Trophoblast cell (in vitro differentiated cells and primary cell): ENCODE measurements at places on chromosomes 5 and 9.

DNA sequence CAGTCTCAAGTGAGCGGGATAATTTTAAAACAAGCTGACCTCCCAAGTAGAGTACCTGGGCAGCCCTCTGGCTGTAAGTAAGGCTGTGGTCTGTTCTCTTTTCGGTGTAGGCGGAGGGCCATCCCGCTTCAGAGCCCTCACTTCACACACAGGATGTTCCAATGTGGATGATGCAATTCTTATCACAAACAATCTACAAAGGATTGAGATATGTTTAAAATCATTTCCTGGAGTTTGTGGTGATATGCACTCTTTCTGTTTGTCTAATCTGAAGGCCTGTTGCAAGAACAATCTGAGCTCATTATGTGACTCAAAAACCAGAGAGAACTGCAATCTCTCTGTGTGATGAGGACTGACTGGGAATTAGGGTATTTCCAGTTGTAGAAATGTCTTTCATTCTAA, 42.5 kb downstream of the ITGA2 start:
- DNase-seq = peak; percentile 35

- no peak for DNase-seq
Observed at GRCh38 chr5:108867656-108868055, 120.0 kb downstream of the FER start.

DNA sequence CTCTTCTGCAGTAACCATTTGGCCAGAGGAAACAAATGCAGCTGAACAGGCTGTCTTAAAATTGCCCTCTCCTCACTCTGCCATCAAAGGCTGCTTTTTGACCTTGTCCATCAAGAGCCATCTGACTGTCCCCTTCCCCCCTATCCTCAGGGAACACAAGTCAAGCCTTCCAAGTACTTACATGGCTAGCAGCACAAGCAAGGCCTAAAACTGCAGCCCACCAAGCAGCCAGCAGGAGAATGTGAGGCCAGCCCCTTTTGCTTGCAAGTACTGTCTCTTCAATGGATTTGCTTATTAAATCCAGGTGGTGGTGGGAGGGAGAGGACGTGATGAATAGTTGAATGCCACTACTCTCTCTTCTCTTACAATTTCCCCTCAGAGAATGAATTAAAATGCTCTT, 83.5 kb downstream of the HTR1A start:
- DNase-seq = no peak

GRCh38 chr9:121683652-121684051, 32.2 kb downstream of the DAB2IP start:
- no peak for DNase-seq

GRCh38 chr9:114811966-114812636, 6.3 kb upstream of the TNFSF15 start:
- DNase-seq = peak; percentile 33

DNA sequence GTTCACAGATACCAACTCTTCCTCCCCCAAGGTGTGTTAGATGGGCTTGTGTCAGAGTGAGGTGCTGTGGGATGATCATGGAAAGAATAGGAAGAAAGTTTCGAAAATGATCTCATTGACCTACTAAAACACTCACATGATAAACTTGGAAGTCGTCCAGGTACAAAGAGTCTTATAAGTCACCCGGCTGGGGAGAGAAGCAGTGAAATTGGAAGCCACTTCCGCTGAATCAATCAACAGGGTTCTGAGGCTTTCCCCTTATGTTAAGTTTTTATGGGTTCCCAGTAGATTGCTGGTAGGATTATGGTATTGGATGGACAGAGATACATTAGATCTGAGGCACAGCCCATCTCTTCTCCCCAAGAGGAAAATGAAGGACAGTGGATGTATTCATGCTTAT, 218.8 kb upstream of the MSX2 start:
- DNase-seq = no peak

DNA sequence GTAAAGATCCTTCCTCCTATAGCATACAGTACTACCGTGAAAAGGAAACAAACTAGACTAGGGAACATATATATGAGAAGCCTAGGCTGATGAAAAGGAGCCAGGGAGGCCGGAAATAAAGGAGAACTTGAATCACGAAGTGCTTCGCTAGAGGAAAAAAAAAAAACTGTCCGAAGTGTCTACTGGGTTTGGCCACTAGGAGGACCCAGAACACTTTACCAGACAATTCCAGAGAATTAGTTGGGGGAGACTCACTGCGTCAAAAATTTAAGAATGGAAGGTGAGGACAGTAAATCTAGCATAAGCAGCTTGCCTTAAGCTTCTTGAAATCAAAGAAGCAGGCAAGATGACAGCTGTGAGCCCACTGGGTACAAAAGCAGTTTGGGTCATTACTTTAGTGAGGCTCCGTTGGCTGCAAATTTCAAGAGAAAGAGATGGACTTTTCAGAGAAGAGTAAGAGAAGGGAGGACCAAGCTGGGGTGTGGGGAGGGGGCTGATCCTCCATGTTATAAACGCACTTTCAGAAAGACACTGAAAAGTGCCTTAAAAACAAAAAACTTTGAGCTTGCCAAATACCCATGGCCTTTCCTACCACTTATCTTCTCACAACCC, 47.4 kb downstream of the P4HA2 start:
- peak; percentile 40 for DNase-seq

DNA sequence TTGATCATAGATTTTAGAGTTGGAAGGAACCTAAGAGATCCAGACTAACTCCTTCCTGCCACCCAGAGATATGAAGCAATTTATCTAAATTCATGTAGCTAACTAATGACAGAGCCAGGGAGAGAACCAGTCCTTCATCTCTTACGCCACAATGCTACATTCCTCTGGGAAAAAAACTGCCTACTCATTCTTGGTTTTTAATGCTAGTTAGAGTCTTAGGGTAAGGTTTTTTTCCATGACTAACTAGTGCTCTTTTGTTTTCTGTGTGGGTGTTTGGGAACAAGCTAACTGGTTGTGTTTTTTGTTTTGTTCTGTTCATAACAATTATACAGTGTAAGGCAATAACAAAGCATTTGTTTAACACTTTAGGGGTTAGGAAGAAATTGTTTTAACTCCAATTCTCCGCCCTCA, 52.4 kb downstream of the SLC44A1 start:
- peak; percentile 46 for DNase-seq

- DNase-seq = no peak
Observed at GRCh38 chr9:134040781-134041648, 15.7 kb downstream of the BRD3OS start.

DNA sequence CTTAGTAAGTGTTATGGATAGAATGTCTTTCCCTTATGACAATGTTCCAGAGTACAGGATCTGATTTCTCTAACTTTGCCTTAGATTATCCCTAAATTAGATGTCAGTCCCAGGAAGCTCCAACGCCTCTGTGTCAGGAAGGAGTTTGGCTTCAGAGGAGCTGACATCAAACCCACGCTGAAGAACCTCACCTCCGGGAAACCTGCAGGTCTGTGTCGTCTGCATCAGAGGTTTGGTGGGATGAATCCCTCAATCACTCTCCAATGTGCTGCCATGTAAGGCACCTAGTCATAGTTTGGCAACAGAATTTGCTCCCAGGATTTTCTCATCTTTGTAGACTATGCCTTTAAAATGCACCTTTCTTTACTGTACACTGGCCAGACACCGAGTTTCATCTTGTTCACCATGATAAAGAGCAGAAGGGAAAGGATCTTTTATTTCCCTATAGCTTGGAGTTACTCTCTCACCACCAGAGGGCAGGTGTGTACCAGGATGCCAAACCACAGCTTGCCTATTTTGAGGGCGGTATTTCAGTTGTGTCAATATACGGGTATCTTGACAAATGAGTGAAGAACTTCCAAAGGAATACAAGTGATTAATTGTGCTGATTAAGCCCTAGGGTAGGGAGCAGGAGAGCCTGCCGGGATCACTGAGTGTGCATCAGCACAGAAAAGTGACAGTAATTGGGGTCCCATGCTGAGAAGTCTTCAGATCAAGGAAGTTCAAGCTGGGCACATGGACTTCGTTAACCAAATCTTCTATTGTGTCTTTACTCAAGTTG, 23.4 kb downstream of the MINAR2 start:
- peak; percentile 81 for DNase-seq

- peak; percentile 61 for DNase-seq
Observed at GRCh38 chr5:130141659-130142320, 237.5 kb downstream of the CHSY3 start.

DNA sequence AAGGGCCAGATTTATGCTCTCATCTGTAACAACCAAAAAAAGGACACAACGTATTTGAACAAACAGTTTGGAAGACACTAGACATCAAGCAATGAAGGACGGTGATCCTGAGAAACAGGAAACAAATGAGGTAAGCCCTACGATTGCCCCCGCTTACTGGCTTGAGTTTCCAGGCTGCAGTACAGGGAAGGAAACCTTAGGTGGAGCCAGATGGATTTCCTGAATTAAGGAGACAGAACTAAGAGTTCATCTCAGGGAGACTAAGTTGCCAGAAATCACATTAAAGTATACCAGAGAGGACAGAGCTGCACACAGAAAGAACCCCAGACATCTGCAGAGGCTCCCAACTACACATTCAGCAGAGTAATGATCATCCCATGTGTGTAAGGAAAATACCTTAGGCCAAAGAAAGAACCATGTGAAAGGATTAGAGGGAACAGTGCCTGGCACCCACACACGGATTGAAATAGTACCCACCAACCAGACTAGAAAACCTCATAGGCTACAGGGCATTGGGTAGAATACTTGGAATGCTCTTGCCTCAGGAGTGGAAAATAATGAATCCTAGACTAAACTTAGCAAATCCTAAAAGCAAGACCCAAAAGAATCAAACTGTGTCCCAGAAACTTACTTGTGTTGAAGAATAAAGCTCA, 99.3 kb upstream of the NIPBL start:
- peak; percentile 46 for DNase-seq

DNA sequence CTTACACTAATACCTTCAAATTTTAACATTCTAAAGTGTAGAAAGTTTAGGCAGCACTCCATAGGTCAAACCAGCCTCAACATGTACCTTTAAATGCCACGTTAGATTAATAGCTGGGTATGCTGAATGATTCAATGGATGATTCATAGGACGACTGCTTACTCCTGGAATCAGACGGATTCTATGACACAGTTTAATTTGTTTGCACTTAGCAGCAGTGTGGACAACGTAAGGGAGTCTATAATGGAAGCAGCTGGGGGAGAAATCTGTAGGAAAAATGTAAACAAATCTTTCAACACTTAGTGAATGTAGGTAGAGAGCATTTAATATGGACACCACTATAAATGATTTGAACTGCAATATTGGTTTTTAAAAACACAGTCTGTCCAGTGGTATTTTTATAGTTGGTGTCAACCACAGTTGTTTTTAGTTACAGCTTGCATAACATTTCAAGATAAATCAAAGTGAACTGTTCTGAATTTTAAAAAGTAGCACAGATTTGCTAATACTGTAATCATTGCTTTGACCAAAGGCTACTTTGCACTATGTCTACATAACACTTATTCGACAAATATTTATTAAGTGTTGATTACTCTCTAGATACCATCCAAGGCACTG, 701.5 kb upstream of the MEF2C start:
- no peak for DNase-seq

GRCh38 chr9:133715866-133716563, 22.1 kb downstream of the SARDH start:
- no peak for DNase-seq

DNA sequence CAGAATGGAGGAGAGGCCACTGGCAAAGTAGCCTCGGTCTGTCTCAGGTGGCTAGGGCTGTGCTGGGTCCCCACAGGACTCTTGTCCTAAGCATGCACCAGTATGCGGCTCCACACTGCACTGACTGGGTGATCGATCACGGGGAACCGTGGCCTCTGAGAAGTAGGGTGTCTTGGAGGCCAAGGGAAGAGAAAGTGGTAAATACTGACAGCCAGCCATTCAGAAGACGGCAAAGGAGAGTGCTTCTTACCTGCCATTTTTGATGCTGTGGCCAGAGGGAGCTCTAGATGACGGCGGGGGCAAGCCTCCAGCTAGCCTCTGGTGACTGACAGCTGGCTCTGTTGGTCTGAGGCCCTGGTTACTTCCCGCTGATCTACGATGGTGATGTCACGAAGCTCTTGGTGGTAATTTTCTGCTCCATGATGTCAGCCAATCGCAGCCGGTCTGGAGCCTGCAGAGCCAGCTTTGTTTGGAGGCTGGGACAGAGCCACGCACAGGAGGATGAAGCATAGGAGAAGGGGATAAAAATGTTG, 40.4 kb upstream of the GADD45G start:
- peak; percentile 88 for DNase-seq

DNA sequence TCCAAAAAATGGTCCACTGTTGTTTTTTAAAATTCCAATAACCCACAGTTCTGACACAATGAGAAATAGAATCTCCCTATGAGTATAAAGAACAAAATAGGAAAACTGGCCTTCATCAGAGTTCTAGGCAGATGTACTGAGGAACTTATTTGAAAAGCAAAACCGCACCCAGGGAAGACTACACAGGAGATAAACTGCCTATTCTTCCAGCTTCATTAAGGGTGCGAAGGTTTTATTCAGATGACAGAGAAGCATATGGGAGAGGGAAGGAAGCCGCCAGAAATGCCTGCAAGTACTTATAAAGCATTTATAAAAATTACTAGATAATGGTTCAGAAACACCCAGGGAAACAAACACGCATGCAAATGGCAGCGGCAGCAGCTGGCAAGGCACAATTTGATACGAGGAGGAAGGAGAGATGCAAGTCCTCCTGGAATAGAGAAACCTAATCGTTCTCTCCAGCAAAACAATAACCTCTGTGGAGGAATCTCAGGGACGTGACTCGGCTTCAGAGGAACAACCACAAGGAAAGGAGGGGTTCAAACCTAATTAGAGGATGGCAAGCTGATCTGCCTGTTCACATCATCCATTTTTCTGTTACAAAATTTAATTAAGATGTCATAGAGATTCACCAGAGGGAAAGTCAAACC, 9.0 kb downstream of the TTLL11 start:
- no peak for DNase-seq

GRCh38 chr5:162372256-162372655, 304.7 kb downstream of the GABRG2 start:
- DNase-seq = no peak

DNA sequence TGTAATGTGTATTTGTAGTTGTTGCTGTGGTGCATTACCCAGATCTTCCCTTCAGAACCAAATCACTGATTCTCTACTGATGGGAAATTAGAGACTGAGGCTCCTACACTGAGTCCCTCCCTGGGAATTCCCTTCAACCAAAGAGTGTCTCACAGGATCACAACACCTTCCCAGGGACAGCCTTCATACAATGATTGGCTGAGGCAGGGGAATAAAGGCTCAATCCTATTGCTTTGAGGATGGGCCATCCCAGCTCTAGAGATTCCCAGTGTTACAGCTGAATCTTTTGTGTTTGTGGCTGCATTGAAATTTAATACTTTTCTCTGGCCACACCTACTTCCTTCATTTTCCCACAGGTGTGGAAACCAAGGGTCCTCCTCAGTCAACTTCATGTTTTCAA, 96.4 kb upstream of the ELL2 start:
- DNase-seq = no peak

GRCh38 chr5:180852495-180852894, 8.6 kb downstream of the ZFP62 start:
- DNase-seq = no peak

DNA sequence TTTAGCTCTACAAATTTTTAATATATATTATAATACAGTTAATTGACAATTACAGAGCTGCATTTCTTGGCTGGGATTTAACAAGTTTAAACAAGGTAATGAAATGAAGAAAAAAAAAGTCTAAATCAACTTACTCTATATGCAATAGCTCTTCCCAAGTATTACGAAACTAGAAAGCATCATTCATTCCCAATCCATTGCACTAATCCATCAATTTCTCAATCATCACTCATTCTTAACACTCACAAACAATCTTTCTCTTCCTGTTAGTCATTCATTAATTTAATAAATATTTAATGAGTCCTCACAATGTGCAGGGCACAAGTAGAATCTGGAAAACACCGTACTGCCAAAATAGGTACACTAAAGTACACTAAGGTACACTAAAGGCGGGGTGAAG, 42.9 kb upstream of the APBA1 start:
- no peak for DNase-seq
